NCI-H510A treated with DMSO at 0.1 percent for 48 hours (cell line): ENCODE measurements at places on chromosomes 3 and 15.
A peak's percentile ranks its signal among the peaks of the same experiment; 100 is the strongest.

- peak; percentile 31 for DNase-seq
Measured at GRCh38 chr3:67384760-67385397, 269.5 kb downstream of the SUCLG2 start.

- DNase-seq, result no peak
Measured at GRCh38 chr15:72201391-72201921, 3.9 kb upstream of the GRAMD2A start.

DNA sequence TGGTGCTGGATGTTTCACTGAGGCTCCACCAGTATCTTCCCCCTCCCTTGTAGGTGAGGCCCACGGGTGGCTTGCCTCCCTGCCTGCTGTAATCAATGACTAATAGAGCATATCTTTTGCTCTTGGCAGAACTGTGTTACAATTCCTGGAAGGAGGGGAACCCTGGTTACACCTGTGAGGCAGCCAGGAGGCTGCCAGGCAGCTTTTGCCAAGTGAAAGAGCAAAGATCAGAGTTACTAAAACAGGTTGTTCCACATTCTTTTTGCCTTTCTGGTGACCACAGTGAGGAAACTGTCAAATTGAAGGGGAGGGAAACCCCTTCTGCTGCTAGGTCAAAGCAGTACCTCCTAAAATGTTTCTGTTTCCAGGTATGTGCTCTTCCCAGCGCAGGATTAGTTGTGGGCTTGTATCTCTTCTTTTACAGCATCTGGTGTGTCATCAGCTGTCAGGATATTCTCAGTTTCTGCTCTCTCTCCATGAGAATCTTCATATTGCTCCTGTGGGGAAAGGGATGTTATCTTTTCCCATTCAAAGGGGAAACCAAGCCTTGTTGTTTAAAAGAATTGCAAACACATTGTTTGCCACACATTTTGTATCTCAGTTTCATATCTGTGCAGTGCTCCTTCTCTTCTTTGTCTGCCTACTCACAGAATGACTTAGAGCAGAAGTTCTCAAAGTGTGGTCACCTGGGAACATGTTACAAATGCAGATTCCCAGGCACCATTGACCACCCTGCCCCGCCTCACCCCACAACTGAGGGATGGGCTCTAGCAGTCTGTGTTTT lies 137.4 kb upstream of the UMPS start:
- peak; percentile 4 for DNase-seq

DNA sequence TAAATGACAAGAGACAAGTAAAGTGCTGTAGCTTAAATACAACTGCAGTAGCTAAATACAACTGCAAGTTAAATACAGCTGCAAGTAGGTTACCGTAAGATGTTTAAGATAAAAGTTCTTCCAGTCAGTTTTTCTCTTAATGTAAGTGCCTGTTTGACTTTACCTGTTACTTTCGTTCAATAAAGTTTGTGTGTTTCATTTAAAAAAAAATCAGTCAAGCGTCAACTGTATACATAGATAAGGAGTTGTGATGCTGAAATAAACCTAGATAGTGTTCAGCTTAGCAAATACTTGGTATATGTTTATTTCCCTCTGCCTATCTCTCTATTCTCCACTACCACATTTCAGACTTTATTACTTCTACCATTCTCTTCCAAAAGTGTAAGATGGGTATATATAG lies 221.2 kb downstream of the NR2F2 start:
- no peak for DNase-seq

GRCh38 chr3:55196495-55196894 lies 268.6 kb upstream of the LRTM1 start:
- no peak for DNase-seq

DNA sequence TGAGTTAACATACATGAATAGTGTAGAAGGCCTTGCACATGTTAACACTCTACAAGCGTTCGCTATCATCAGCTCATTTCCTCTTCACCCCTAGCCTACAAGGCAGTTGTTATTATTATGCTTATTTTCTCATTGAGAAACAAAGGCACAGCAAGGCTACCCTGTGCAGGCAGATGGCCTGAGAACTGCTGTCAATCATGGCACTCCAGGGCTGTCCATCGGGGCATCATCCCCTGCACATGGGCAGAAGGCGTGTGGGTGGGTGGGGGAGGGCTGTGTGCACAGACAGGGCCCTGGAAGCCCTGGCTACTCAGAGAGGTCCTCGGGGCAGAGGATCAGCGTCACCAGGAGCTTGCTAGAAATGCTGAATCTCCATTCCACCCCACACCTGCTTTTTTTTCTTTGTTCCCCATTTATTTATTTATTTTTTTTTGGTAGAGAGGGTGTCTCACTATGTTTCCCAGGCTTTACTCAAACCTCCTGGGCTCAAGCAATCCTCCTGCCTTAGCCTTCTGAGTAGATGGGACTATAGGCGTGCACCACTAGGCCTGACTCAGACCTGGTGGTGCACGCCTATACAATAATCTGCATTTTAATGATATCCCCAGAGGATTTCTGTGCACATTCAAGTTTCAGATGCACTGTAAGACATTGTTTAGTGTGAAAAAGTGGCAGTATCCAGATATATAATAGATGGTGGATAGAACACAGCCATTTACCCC lies 9.6 kb upstream of the ZXDC start:
- no peak for DNase-seq
